ENCODE measurements at places on chromosomes 5 and 9.

- DNase-seq: no peak
These were observed 5.1 kb upstream of the ZFP62 start for GRCh38 chr5:180865981-180866695.

GRCh38 chr5:174053905-174054304, 8.4 kb downstream of the NSG2 start:
- DNase-seq: no peak

DNA sequence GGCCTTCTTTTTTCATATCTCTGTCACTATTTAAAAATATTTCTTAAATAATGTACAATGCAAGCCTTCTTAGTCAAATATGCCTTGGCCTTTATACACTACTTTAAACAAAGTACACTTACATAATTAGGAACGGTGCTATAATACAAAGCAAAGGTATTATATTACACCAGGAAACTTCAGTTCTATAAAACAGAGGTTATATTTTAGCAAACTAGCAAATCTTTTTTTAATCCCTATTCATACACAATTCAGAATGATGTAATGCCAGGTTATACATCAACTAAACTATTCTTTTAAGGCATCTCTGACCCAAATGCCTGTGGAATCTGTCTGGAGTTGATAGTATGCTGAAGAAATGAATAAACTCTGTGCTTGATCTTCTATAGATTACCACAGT, 10.7 kb upstream of the LURAP1L start:
- DNase-seq: no peak

- no peak for DNase-seq
These were observed 65.7 kb upstream of the SELENOP start for GRCh38 chr5:42877431-42877830.

- no peak for DNase-seq
These were observed 136.5 kb downstream of the EFNA5 start for GRCh38 chr5:107533910-107534876.

DNA sequence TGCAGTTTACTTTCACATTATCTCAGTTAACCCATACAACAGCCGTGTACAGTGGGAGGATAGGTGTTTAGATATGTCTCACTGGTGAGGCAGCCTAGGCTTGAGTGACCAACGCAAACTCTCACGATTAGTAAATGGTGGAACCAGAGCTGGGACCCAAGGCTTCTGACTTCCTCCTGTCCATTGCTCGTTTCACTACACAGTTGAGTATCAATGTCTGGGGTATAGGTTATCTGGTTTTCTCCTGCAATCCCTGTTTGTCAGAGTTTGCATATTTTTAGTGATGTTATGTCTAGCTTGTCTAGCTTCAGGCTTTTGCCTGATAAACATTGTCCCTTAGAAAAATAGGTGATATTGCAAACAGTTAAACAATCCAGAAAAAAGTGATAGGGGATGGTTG, 62.6 kb downstream of the NUP214 start:
- DNase-seq: no peak

GRCh38 chr5:161442471-161442870, 104.1 kb downstream of the GABRB2 start:
- DNase-seq: no peak

DNA sequence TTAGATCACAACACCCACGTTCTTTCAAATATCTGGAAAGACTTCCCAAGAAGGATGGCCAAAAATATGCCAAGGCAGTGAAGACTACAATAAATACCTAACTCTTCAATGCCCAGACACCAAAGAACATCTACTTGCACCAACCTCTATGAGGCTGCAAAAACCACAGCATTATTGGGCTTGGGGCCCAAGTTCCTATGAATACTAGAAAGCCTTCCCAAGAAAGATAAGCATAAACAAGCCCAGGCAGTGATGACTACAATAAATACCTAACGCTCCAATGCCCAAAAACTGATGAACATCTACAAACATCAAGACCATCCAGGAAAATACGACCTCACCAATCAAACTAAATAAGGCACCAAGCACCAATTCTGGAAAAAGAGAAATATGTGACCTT, 41.3 kb downstream of the AP3B1 start:
- DNase-seq: no peak

GRCh38 chr9:71308454-71308853, 187.0 kb upstream of the TRPM3 start:
- DNase-seq: no peak

DNA sequence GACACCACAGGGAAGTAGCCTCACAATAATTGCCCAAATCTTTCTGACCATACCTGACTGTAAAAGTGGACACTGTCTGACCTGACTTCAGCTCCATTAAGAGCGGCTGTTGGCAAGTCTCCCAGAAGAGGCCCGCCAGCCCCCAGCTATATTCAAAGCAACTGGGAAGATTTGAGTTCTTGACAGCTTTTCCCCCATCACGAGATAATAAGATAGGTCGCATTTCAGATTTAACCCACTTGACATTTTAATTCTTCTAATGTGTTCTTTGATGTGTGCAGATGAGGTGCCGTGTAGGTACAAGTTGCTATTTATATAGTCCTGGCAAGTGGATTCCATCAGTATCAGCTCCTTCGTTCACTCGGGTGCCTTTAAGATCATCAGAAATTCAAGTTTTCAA, 345.7 kb downstream of the DRD1 start:
- DNase-seq: no peak

DNA sequence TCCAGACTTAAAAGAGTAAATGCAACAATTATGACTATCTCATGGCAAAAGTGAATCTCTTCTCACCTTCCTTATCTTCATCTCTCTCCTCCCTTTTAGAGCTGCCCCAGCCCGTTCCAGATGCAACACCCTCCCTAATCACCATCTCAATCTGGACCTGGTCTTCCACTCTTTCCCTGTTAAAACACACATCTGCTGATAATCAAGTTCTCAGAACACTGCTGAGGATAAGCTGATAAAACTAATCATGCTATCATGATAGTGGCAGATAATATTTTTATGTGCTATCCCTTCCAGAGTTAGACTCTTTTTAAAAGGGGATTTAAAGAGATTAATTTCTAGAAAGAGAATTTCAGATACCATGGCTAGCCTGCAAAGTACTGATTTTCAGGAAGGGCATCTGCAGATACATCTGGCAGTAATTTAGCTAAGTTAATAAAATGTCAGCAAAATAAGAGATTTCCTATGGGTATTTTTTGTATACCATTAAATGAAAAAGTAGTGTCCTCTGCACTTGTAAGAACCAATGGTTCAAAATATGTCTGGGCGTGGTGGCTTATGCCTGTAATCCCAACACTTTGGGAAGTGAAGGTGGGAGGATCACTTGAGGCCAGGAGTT, 17.2 kb downstream of the SGTB start:
- DNase-seq: no peak

DNA sequence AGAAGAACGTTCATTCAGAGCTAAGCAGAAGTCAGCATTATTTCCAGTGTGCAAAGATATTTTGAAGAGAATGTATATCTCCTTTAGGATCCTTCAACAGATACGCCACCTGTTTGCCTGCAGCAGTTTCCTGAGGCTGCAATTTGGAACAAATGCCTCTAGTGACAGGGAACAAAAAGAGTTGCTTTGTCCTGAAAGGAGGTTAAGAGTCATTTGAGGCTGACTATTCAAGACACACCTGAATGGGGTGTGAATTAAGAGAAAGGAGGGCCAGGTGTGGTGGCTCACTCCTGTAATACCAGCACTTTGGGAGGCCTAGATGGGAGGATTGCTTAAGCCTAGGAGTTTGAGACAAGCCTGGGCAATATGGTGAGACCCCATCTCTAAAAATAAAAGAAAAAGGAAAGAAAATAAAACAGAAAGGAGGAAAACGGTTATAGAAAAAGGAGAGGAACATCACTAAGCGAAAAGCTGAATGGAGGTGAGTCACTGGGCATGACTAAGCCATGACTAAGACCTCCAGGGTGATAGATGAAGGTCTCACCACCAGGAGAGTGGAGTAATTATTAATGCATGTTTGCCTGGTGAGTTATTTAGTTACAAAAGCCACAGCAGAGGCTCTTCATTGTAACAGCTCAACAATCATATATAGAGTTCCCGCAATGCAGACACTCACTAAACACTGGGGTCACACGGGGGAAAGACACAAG, 255.2 kb upstream of the TNC start:
- DNase-seq: no peak

DNA sequence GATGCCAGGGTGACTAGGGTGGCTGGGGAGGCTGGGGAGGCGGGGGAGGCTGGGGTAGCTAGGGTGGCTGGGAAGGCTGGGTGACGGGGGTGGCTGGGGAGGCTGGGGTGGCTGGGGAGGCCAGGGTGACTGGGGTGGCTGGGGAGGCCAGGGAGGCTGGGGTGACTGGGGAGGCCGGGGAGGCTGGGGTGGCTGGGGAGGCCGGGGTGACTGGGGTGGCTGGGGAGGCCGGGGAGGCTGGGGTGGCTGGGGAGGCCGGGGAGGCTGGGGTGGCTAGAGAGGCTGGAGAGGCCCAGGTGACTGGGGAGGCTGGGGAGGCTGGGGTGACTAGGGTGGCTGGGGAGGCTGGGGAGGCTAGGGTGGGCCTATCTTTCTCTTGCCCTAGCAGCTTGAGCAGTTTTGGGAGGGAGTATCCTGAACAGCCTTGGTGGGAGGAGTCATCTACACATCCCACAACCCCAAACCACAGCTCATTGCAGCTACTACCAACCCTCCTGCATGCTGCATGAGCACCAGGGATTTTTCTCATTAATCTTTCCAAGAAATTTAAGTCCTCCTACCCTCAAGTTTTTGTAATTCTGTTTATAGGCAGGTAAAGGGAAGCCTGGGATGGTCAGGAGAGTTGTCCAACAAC, 203.2 kb upstream of the IRX1 start:
- DNase-seq: no peak

DNA sequence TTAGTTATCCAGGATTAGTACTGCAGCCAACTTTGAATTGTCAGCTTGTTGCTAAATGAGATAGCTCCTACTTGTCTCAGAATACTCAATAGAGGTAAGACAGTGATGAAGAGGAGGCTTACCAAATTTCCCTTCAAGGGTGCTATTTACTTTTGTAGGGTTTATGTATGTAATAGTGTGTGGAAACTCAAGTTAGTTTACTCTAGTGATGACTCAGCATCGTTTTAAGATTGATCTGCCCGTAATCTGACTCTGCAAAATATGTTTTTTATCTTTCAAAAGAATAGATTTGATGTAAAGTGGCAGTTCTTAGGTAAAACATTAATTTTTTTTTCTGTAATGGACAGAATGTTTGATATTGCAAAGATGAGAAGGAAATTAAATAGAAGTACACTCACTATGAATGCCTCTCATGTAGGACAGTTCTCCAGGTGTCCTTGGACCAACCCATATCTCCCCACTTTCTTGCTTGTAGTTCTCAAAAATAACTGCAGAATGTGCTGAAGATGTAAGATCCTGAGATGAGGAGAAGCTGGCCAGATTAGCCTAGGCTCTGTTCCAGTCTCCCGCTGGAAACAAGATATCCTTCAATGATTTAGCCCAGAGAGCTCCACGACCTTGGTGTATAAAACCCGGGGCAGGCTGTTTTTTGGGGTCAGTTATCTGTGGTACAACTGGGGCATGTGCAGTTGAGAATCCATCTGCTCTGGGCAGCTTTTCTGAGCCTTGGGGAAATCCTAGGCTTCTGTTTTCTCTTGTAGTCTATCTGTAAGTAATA, 24.4 kb upstream of the MROH2B start:
- DNase-seq: no peak

GRCh38 chr9:13432904-13433303, 153.4 kb upstream of the MPDZ start:
- DNase-seq: no peak

DNA sequence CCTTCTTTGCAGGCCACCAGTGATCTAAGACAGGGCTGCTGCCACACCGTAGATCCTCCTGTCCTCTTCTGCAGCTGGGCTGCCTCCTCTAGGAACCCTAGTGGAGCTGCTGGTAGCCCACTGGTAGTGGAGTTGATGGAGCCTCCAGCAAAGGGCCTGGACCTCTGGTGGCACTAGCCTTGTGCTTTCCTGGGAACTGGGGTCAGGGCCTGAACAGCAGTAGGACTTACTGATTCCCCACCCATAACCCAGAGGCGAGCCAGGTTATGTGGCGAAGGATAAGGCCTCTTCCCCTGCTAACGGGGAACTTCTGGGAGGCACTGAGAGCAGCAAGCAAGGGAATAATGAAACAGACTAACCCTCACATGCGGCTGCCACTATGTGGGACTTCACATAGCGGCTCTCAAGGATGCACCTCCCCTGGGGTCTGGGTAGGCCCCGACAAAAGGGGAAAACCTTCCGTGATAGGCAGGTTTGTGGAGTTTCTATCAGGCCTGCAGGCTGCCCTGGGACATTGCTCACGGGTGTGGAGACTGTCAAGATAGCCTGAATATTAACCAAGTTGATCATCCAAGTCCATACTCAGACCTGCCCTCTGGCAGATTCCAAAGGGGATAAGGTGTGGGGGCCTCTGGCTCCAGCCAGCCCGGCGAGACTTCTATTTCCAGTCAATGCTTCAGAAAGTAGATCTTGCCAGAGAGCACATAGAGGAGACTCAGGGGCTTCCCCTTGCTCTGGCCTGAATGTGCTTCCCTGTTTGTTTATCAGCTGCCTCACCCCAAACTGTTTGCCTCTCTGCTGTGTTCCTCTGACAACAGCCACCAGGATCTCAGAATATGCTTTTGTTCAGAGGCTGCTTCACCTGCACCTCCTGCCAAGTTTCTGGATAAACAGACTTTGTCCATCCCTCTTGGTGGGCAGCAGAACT, 7.4 kb downstream of the SLC22A4 start:
- no peak for DNase-seq

DNA sequence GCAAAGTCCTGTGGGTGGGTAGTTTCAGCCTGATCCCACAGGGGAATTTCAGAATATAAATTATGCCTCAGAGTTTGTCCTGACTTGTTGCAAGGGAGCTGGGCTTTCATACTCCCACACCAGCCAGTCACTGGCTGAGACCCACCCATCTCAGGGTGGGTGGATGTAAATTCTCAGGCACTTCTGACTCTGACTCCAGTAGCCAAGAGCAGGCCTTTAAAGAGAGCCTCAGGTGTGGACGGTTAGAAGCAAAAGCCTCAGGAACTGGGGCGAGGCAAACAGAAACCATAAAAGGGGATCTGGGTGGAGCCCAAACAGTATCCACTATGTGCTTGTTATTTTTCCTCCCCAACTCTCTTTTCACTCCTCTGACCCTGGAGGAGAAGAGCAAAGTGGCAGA, 28.6 kb upstream of the FBXW11 start:
- DNase-seq: no peak

DNA sequence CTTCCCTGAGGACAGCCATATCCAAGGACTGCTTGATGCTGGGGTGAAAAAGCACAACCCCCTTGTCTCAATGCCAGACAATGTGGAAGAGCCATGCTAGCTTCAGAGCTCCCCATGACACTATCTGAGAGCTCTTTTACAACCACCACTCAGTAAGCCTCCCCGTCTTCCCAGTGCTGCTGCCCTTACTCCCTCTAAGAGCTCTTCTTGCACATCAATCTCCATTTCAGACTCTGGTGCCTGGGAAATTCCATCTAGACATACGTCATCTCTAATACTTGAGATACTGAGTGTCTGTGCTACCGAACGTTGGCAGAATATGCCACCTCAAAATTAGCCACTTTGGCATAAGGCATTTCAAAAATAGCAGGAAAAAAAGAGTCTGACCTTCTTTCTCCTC, 94.5 kb downstream of the EDIL3 start:
- no peak for DNase-seq

- no peak for DNase-seq
These were observed 281.9 kb upstream of the PUM3 start for GRCh38 chr9:3125602-3126405.

- DNase-seq: no peak
These were observed 75.6 kb downstream of the DMRT2 start for GRCh38 chr9:1125741-1126140.

Measured in activated CD8-positive, alpha-beta memory T cell treated with anti-CD3 and anti-CD28 coated beads, Interleukin-2, amount 50 U/mL, for 4 hours (primary cell).